ENCODE measurements at places on chromosomes 6 and 20.

DNA sequence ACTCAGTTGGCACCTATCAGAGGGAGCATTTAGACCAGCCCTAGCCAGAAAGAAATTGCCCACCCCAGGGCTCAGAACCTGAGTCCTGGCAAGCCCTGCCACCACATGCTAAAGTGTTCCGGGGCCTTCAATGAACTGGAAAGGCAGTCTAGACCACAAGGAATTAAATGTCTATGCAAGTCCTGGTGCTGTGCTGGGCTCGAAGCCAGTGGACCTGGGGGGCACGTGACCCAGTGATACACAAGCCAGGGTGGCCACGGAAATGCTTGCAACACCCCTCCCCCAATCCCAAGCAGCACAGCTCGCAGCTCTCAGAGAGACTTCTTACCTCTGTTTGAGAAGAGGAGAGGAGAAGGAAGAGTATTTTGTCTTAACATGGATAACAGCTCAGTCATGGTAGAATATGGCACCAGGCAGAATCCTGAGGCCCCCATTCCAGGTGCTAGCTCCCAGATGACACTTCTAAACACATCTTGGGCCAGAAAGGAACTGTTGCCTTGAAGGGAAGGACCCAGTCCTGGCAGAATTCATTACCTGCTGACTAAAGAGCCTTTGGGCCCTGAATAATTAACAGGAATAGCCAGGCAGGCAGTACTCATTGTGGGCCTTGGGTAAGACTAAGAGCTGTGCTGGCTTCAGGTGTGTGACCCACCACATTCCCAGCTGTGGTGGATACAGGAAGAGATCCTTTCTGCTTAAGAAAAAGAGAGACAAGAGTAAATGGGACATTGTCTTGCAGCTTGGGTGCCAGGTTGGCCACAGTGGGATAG is 111.3 kb downstream of the BTBD9 start:
- no peak for DNase-seq

- DNase-seq, result no peak
Observed at GRCh38 chr6:159880412-159880975, 10.3 kb upstream of the MAS1 start.

DNA sequence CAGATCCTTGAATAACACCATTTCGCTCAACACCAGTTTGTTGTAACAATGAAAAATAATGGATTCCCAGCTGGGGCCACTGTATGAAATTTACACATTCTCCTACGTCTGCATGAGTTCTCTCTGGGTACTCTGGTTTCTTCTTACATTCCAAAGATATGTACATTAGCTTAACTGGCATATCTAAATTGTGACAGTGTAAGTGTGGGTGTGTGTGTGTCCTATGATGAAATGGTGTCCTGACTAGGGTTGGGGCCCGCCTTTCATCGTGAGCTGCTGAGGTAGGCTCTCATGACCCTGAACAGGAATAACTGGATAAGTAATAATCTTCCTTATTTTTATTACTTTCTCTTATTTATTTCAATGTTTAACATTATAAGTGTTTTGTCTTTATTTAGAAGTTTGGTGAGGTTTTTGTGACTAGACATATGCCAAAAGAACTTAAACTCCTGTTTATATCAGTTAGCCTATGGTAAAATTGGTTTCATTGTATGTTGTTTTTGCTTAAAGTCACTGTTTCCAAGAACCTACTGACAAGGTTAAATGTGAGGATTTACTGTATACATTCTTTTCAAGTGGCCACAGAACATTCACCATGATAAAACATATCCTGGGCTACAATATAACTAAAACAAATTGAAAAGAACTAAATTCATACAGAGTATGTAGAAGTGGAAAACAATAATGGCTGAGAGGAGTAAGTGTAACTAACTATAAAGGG is 42.4 kb downstream of the RBL1 start:
- no peak for DNase-seq

DNA sequence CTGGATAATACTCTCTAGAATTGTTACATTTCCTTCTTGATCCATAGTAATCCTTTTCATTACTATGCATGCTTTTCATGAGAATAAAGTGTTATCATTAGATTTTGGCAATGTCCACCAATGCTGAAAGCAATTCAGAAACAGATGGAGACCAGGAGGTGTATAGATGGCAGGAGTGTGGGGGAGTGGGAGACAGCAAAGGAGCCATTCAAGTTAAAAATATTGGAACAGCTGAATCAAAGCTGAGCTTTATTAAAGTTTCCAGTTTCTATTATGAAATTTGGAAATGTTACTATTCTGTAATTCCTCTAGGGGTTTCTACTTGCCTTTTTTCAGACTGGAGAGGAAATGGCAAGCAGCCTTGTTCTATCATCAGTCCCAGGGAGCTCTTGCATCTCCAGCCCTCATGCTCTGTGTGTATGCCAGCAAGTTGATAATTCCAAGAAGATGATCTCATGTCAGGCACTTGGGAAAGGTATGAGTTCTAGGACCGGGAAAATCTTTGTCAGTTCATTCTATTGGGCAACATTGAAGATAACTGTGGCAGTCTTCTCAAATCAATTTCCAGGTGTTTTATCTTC is 228.0 kb downstream of the CD109 start:
- no peak for DNase-seq

GRCh38 chr6:24419526-24419925 is 16.8 kb downstream of the MRS2 start:
- no peak for DNase-seq

DNA sequence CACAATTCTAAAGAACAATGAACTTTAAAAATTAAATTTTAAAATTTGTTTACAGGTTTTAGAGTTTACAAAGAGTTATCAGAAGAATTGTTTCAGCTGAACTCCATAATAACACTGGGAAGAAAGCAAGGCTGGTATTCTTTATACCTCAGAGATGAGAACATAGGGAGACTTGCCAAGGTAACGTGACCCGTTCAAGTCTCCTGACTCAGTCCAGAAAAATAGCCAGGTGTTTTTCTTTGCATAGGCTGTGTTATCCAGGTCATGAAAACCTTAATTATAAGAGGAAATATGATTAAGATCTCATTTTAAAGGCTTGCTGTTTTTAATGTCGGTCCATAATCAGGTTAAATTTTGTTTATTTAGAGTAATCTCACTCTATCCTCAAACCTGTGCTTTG is 8.5 kb upstream of the C6orf141 start:
- no peak for DNase-seq

- DNase-seq, result no peak
Observed at GRCh38 chr20:44701858-44702256, 13.3 kb upstream of the CCN5 start.

DNA sequence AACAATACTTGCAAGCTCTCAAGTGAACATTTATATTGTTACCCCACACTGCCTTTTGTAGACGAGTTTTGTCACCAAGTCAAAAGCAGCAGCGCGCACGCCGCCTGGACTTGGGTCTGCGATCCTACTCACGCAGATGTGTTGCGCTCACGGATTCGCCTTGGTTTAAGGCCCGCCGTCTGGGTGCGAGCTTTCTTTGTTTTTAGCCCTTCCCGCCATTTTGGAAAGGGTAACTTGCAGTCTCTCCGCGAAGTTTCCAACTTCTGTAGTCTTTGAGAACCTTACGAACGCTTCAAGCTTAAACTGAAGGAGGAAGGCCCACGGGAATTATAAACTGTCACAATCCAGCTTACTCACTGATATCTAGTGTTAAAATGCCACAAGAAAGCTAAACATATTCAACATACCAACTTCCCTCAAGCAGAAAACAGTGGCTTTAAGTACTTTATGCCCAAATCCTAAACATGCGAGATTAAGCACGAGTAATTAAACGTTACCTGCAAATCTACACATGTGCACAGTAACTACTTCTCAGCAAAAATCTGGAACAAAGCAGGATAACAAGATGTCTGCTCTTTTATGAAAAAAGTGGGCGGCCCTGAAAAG is 80.4 kb upstream of the BTN3A2 start:
- no peak for DNase-seq

DNA sequence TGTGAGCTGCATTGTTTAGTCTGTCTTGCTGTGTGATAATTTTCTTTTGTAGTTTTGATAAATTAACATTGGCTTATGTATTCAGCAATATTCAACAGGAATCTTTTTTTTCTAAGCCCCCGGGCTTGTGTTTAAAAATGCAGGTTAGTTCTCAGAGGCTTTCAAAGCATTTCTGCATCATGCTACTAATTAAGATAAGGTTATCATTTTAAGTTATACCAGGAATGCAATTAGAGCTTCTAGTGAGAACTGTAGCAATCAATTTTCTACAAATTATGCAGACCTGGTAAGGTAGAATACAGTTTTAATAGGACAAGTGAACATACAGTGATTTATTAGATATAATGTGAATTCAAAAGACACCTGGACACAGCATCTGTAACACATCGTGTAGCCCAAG is 179.2 kb downstream of the PRL start:
- DNase-seq, result no peak

DNA sequence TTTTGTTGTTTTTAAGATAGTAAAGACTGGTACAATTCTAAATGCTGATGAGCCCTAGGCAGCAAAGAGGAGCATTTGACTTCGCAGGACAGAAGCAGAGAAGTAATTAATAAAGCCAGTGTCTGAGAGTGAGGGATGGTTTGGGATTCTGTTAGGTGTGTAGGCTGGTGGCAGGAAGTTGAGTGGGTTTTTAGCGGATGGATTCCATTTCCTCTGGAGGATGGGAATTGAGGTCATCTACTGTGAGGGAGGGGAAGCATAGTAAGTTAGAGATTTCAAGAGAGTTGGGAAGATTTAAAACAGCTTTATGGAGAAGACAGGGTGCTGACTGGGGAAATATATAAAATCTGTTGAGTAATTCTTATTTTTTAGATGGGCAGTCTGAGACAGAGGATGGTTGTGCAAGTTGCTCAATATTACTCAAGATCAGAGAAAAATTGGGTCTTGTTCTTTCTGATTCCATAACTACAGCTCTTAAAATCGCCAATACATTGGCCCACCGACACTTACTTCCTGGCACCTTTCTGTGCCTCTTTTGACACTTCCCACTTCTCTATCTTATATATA is 48.8 kb downstream of the PRL start:
- DNase-seq, result no peak

DNA sequence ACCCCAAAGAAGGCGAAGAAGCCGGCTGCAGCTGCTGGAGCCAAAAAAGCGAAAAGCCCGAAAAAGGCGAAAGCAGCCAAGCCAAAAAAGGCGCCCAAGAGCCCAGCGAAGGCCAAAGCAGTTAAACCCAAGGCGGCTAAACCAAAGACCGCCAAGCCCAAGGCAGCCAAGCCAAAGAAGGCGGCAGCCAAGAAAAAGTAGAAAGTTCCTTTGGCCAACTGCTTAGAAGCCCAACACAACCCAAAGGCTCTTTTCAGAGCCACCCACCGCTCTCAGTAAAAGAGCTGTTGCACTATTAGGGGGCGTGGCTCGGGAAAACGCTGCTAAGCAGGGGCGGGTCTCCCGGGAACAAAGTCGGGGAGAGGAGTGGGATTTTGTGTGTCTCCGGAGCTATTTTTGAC is 69.6 kb downstream of the HFE start:
- peak; percentile 27 for DNase-seq

DNA sequence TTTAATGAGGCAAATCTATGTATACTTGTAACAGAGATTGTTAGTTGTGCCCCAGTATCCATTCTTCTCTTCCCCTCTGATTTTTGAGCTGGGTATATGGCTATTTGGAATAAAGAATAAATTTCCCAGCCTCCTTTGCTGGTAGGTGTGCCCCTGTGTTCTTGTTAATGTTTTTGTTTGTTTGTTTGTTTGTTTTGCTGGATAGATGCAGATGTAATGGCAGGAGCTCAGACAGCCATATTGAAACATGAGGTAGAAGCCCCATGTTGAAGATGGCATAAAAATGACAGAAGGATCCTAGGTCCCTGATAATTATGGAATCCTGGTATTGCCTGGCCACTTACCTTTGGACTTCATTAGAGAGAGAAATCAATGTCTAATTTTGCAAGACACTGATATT is 19.9 kb upstream of the FKBP5 start:
- no peak for DNase-seq

GRCh38 chr6:27295301-27296079 is 16.6 kb downstream of the POM121L2 start:
- DNase-seq, result no peak

DNA sequence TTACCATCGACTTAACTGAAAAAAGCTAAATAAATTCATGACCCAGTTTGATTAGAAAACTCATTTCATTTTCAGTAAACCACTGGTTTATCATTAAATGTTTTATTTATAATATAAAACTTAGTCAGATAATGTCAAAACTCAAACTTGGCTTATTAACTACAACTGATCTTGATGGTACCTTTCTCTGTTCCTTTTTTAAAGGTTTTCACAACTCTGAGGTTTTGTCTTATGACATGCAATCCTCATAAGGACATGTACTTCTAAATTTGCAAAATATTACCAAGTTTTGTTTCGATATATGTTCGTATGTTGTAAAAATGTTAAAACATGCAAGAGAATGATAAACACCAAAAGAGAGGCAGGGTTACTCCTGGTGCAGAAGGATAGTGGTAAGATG is 82.5 kb upstream of the PDE10A start:
- DNase-seq, result no peak

DNA sequence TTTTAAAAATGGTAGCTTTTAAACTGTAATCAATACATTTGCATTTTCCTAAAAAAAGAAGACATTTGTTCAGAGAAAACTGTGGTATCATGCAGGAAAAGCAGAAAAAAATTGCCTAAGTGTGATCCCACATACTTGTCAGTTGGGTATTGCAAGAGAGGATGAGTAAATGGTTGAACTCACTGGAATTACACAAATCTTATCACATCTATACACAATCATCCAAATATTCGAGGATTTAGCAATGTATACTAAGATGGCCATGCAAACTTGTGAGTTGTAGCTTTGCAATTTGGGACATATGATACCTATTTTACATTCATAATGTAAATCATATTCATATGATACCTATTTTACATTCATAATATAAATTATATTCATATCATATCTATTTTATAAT is 58.2 kb upstream of the GJE1 start:
- no peak for DNase-seq

DNA sequence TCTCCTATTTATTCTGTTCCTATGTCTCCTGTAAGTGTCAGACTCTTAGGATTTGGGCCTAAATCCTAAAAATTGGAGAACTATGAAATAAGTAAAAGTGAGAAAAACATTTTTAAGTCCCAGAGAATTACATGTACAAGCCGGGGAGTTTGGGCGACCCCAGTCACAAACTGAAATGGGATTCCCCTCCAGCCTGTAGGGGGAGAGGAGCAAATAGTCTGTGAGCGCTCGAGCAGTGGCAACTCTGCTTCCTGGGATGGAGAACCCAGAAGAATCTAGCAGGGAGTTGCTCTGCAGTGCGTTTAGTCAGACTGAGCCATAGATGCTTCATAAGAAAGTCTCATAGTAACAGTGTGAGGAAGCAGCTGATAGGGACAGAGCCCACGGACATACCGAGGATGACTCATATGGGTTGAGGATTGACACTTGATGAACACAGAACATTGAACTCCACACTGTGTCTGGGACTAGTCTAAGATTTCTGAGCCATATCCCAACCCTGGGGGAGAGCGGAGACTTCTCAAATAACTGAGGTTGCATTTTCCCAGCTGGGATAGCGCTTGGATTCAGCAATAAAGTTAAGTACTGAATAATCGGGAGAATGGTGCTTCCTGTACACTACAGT is 437.2 kb downstream of the BCKDHB start:
- DNase-seq, result no peak

GRCh38 chr6:51855310-51856082 is 231.9 kb downstream of the PKHD1 start:
- no peak for DNase-seq

GRCh38 chr20:56072165-56072564 is 66.8 kb upstream of the CBLN4 start:
- DNase-seq, result no peak

GRCh38 chr20:7275645-7276237 is 508.3 kb downstream of the BMP2 start:
- no peak for DNase-seq

- DNase-seq, result no peak
Observed at GRCh38 chr6:114952229-114952628, 609.4 kb upstream of the HS3ST5 start.
